Stimulated activated CD4-positive, alpha-beta T cell treated with anti-CD3 and anti-CD28 coated beads, Interleukin-4, amount 100 ng/mL, for 4 hours (primary cell): ENCODE measurements at places on chromosomes 16 and 17.
A peak's percentile ranks its signal among the peaks of the same experiment; 100 is the strongest.

DNA sequence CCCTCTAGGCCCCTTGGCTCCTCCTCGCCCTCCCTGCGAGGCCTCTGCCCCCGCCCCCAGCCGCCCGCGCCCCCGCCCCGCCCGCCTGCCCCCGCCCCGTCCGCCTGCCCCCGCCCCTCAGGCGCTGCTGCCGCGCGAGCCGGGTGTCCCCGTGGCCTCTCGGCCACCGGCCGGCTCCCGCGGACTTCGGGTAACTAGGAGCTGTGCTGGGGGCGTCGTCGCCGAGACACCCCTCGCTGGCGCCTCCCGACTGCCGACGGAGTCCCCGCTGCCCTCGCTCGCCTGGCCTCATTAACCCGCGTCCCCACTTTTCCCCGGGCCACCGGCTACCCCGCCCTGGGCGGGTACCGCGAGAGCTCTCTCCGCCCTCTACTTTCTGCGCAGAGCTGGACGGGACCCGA, at the start of gene TLCD1:
TLCD1 (minus strand) TSS at position 8 of the 401 bp plus-strand sequence. CDS start 136 bp downstream, outside the sequence.
- peak; percentile 55 for DNase-seq

GRCh38 chr17:28716740-28717577, 709 bp downstream of the RAB34 start:
- DNase-seq = no peak

GRCh38 chr16:81850197-81850944, 71.3 kb downstream of the PLCG2 start:
- no peak for DNase-seq

- no peak for DNase-seq
Observed at GRCh38 chr16:50500171-50500874, 47.9 kb upstream of the NKD1 start.

DNA sequence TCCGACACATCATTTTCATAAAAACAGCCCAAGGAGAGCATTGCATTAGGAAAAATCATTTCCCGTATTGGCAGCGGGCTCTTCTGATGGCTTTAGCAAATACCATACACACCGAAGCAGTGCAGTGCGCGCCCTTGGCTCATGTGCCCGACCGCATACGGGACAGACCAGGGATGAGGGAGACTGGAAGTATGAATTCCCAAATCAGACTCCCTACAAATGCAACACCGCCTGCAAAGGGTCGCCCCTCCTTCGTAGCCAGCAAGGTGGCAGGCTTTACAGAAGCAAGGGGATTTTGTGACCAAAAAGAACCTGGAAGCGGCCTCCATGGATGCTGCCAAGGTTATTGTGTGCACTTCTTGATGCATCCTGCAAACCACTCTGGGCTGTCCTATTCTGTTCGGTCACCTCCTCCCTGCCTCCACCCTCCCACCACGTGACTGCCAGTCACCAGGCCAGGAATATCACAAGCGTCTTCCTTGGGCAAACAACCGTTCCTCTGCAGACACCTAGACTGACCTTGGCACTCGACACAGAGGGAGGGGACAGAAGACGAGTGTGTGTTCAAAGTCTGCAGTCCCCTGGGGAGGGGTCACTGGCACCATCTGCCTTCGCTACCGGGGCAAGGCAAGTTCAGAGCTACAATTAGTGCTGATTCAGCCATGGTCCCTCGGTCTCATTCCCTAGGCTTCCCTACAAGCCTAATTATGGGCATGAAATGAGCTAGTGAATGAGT, 460.4 kb downstream of the SLC39A11 start:
- no peak for DNase-seq

- DNase-seq = no peak
Observed at GRCh38 chr17:42475835-42476234, 17.2 kb downstream of the ATP6V0A1 start.

DNA sequence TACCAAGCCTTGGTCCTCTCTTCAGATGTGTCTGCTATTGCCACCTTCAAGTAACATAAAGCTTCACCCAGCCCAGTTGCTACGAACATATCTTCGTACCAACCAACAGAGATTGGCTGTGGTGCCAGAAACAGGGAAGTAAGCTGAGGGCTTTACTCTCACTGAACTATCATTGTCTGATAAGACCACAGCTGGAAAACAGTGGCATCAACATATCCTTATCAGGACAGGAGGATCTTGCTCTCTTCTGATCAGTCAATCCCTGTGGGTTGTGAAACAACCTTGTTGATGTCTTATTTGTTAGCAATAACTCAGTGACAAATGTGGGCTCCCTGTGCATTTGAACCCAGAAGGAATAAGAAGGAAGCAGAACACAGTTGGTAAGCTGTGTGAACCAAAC, 446.3 kb upstream of the MAF start:
- no peak for DNase-seq
